Cerebellar cortex (tissue), 1 donor: ENCODE measurements at places on chromosomes 5 and 9.

DNA sequence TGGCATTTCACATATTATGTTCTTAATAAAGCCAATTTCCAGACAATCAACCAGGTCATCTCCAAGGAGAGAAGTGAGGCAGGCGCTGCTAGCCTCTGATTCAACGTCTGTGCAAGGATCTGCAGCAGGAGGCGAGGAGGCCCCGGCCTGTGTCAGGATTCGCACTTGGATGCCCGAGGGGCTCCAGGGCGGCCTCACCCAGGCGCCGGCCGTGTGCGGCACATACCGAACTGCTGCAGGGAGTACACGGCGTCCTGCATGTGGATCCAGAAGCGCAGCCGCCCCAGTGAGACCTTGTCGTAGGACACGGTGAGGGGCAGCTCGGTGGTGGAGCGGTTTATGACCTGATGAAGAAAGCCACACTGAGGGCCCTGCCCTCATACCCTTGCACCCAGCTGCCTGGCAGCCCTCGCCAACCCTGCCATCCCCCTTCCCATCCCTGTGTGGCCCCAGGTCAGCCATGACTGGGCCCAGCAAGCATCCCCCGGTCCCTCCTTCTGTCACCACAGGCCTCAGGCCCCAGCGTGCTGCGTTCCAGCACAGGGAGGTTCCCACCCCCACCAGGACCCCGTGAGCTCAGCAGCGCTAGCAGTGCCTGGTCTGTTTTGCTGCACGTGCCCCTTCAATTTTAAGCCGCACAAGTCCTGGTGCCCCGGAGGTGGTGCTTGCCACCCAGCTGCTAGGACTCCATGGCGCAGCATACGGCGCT lies 9.9 kb downstream of the CLPTM1L start:
- DNase-seq, result no peak

- no peak for DNase-seq
Observed at GRCh38 chr9:124590889-124591641, 83.9 kb upstream of the NR5A1 start.

DNA sequence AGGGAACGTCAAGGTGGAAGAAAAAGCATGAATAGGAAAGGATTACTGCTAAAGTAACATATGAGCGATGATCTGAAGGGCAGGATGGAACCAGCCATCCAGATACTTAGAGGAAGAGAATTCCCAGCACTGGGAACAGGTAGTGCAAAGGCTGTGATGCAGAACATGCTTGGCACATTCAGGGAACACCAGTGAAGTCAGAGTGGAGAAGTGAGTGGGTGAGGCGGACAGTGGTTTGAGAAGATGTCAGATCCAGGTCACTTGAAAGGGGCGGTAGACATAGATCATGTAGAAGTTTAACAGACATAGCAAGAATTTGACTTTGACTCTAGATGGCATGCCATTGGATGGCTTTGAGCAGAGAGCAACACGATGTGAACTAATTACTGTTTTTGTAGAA lies 374.2 kb downstream of the PDE4D start:
- DNase-seq, result no peak

DNA sequence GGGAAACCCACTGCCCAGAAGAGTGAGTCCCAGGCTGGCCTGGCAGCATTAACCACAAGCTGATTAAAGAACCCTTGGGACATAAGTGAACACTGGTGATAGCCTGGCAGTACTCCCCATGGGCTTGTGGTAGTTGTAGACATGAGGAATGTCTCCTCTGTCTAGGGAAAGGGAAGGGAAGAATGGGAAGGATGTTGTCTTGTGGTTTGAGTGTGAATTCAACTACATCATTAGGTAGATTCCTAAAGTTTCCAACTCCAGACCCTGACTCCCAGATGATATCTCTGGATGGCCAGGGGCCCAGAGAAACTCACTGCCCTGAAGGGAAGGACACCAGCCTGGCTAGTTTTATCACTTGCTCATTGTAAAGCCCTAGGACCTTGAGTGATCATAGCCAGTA lies 1012.4 kb upstream of the COX7C start:
- no peak for DNase-seq

DNA sequence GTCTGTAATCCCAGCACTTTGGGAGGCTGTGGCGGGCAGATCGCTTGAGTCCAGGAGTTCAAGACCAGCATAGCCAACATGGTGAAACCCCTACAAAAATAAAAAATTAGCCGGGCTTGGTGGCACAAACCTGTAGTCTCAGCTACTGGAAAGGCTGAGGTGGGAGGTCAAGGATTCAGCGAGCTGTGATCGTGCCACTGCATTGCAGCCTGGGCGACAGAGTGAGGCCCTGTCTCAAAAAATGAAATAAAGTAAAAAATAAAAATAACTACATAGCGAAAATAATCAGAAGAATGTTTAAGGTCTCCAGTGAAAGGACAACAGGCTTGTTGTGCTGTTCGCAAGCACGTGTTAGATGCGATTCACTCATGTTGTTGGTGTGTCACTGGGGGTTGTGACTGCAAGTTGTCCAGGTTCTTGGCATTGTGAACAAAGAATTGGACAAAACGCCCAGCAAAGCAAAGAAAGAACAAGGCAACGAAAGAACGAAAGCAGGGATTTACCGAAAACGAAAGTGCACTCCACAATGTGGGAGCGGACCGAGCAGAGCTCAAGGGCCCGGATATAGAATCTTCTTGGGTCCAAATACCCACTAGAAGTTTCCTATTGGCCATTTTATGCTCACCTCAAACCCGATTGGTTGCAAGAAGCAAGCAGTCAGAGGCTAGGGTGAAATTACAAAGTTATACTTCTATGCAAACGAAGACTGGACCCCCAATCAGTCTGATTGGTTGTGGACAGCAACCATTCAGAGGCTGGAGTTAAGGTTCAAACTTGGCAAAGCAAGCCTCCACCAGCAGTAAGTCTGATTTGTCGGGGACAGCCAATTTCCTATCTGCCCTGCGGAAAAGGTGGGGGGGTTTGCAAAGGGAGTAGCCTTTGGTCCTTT lies 844 bp upstream of the MCCC2 start:
- DNase-seq, result no peak

DNA sequence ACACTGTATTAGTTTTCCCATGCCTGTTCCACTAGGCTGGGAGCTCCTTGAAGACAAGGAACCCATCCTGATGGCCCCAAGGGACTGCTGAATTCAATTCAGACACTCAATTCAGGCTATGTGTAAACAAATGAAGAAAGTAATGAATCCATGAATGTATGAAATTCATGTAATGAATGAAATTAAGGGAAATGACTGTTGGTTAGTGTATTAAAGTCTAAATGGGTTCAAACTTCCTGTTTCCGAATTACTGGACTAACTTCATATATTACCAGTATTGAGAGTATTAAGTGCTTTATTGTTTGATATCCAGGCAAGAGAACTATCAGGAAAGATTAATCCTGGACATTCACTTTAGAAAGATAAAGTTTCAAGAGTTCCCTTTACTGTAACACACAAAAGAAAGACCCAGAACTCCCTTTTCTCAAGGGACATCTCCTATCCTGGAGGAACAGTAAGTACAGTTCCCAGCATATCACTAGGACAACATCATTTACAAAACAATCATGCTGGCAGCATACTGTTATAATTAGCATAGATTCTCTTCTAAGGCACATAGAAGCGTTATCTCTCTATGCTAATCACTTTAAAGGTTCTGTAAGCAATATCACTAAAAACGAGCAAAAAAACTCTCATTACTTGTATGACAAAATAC lies 28.5 kb upstream of the IFNK start:
- DNase-seq, result no peak

- DNase-seq, result no peak
Observed at GRCh38 chr5:35331956-35332950, 102.0 kb upstream of the PRLR start.

GRCh38 chr5:35617060-35617434 lies 616 bp upstream of the SPEF2 start:
- DNase-seq, result no peak

GRCh38 chr9:133436681-133437080 lies 14.5 kb downstream of the ADAMTS13 start:
- no peak for DNase-seq

DNA sequence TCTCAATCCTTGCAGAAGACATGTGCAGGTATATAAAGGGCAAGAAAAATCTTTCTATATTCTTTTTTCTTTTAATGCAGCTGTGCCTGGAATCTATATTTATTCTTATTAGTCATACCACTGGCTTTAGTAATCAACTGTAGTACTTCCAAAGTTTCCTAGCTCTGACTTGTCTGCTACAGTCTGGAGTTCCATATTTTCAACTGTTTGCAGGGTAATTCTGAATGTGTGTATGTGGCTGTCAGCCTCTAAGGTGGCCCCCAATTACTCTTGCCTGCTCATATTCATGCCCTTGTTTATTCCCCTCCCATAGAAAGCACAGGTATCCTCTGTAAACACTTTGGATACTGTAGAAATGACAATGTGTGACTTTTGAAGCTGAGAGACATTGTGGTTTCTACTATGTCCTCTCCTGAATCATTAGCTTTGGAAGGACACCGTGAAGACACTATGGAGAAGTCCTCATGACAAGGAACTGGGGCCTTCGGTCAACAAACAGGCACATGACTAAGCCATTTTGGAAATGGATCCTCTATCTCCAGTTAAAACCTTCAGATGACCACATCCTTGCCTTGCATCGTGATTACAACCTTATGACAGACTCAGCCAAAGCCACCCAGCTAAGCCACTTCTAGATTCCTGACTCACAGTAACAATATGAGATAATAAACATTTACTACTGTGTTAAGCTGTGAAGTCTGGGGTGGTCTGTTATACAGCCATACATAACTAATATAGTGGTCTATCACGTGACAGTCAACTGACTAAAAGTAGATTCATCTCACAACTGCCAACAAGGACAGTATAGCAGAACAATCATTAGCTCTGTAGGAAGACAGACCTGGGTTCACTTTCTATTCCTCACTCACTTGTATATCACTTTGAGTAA lies 49.5 kb upstream of the SUSD1 start:
- no peak for DNase-seq
